H1 (cell line): ENCODE measurements at places on chromosomes 5 and 9. TPM values are rescaled to one million over a fixed set of nuclear protein-coding genes. Genes with fewer than 3 reads are reported as not detected.

The GARIN3 gene
- not detected in 2 replicates for total RNA-seq

The LMX1B gene
- total RNA-seq: 0.37 and 0.52 TPM in 2 replicates

The HMMR gene
- total RNA-seq: 70.6 and 77.3 TPM in 2 replicates

The GRIN1 gene
- 2.1 TPM in 2 replicates for total RNA-seq

The CKMT2 gene
- 1.2 and 2.4 TPM in 2 replicates for total RNA-seq

The CDH9 gene
- 0.54 and 0.73 TPM in 2 replicates for total RNA-seq

The PAEP gene
- not detected in 2 replicates for total RNA-seq

The TCF7 gene
- 6.8 and 8.5 TPM in 2 replicates for total RNA-seq

The FOXD4L5 gene
- total RNA-seq: 0.13 TPM in 1 of 2 replicates, not detected in the other

GRCh38 chr9:76311537-76311936 is 82.7 kb downstream of the RFK start:
- no peak overlapping the region for H3K27ac ChIP-seq
- DNase-seq: no peak
- H3K4me3 ChIP-seq: no peak overlapping the region
- no peaks in the 10 kb centered on the region for H3K27me3 ChIP-seq

DNA sequence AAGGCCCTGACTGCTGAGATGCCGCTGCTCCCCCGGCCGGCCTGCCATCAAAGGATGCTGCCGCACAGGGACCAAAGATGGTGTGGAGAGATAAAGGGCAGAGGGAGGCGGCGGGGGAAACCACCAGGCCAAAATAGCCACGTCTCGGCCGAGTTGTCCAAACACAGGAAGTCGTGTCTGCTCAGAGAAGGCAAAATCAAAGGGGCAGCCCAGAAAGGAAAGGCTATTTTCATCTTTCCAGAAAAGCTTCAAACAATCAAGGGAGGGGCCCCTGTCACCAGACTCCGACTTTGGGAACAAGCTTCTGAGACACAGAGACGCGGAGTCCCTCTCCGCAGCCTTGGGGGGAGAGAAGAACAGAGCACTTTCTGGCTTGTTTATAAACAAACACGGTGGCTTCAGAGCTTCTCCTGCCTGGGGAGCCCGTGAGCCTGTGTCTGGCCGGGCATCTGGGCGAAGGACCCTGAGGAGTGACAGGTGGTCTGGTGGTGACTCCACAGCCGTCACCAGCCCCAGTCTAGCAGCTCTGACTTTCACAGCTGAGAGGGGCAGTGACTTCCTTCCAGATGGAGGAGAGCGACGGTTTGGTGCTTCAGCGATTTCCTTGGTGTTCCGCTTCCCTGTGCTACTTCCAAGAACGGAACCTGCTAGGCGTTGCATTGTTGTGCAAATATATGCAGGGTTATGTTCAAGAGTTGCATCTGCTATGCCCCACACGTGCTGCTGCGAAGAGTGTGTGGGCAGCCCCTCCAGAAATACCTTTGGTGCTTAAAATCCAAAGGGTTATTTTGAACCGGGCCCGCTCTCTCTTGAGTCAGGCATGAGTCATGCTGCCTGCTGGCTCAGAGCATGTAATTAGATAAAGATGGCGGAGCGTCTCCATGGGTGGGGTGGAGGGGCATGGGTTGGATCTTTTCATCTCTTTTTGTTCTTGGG is 24.0 kb downstream of the ADAMTSL2 start:
- H3K4me3 ChIP-seq: no peak overlapping the region
- no peak overlapping the region for H3K27ac ChIP-seq
- DNase-seq: no peak
- peaks cover 12% of the 10 kb centered on the region for H3K4me1 ChIP-seq
- no peaks in the 10 kb centered on the region for H3K27me3 ChIP-seq

GRCh38 chr9:82164159-82164558 is 175.6 kb downstream of the SPATA31D1 start:
- no peaks in the 10 kb centered on the region for H3K36me3 ChIP-seq
- no peaks in the 10 kb centered on the region for H3K27me3 ChIP-seq
- DNase-seq: no peak

- H3K4me3 ChIP-seq: no peak overlapping the region
- H3K36me3 ChIP-seq: no peaks in the 10 kb centered on the region
These were observed 57.0 kb upstream of the NEURL1B start for GRCh38 chr5:172583931-172584511.

DNA sequence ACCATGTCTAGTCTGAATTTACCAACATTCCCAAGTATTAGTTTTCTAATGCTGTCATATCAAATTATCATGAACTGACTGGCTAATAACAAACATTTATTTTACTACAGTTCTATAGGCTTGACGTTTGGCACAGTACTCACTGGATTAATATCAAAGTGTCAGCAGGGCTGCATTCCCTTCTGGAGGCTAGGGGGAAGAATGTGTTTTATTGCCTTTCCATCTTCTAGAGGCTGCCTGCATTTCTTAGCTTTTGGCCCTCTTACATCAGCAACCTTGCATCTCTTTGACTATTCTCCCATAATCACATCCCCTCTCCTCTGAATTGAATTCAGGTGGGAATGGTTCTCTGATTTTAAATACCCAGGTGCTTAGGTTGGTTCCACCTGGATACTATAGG is 84.7 kb downstream of the EDIL3 start:
- H3K4me3 ChIP-seq: no peak overlapping the region
- H3K36me3 ChIP-seq: no peaks in the 10 kb centered on the region
- no peak for DNase-seq
- no peaks in the 10 kb centered on the region for H3K27me3 ChIP-seq
- no peaks in the 10 kb centered on the region for H3K4me1 ChIP-seq
- H3K27ac ChIP-seq: no peak overlapping the region

GRCh38 chr5:170375283-170375682 is 13.9 kb downstream of the KCNMB1 start:
- DNase-seq: no peak
- no peak overlapping the region for H3K4me3 ChIP-seq

DNA sequence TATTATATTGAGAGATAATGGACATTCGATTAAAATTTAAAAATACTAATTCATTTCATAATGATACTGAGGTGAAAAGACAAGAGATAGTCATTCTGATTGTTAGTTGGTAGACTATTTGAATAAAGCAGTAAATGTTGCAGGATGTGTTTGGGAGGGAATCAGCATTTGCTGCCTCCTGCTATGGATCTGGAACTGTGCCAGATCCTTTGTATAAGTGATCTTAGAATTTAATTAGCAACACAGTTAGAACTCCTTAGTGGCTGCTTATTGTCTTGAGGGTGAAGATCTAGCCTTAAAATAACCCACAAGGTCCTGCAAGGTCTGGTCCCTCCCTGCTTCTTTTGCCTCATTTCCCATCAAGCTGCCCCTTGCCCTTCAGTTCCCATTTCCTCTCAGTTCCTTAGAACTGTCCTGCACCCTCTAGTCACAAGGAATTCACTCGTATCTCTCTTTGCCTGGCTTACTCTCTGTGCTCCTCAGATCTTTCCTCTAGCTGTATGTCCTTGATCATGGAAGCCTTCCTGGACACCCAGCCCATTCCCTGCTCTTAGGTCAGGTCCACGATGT is 12.5 kb downstream of the LECT2 start:
- no peak overlapping the region for H3K4me3 ChIP-seq
- no peak overlapping the region for H3K27ac ChIP-seq
- H3K36me3 ChIP-seq: no peaks in the 10 kb centered on the region
- DNase-seq: no peak

DNA sequence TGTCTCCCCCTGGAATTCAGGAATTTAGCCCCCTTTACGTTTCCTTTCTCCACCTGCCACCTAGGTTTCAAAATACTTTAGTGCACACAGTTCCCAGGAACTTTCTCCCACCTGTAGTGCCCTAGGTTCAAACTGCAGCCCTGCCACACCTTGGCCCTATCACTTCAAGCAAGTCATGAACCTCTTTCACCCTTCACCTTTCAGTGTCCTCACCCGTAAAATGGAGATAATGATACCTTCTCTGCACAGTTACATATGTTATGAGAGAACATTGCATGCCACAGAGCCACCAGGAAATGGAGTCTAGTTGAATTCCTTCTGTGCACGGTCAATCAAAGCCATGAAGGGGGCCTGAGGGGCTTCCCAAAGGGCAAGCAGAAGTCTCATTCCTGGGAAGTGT is 9.8 kb upstream of the EEIG1 start:
- H3K27me3 ChIP-seq: no peaks in the 10 kb centered on the region
- DNase-seq: no peak
- no peaks in the 10 kb centered on the region for H3K4me1 ChIP-seq
- H3K27ac ChIP-seq: no peak overlapping the region
- no peaks in the 10 kb centered on the region for H3K36me3 ChIP-seq
- no peak overlapping the region for H3K4me3 ChIP-seq

DNA sequence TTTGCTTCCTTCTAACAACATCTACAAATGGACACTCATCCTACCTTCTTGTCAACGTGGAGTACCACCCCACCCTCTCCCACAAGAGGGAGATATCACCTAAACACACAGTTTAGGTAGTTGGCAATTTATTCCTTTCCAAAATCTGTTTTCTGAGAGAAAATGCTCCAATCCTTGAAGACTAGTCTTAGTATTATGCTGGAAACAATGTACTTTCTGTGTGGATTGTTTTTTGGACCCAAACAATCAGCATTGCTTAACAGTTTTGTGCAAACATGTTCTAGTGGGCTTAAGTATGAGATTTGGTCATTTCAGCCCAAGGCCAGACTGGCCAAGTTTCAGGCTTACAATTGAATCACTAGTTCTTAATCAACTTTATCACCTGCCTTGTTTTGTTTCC is 359.1 kb downstream of the ARHGEF28 start:
- H3K4me1 ChIP-seq: no peaks in the 10 kb centered on the region
- H3K27ac ChIP-seq: no peak overlapping the region
- no peaks in the 10 kb centered on the region; the same call in 1 of the 2 replicates for H3K27me3 ChIP-seq

GRCh38 chr5:368183-369084 is 46.9 kb downstream of the AHRR start:
- no peak overlapping the region for H3K4me3 ChIP-seq
- H3K27ac ChIP-seq: no peak overlapping the region
- no peaks in the 10 kb centered on the region for H3K36me3 ChIP-seq
- DNase-seq: peak; percentile 27
- 0 out of 2 replicates have a peak, but pooled peaks cover 1% of the 10 kb centered on the region for H3K27me3 ChIP-seq

GRCh38 chr5:73115399-73116051 is 4.8 kb upstream of the TMEM171 start:
- no peak overlapping the region for H3K4me3 ChIP-seq
- H3K27me3 ChIP-seq: peaks cover 22% of the 10 kb centered on the region
- H3K4me1 ChIP-seq: no peaks in the 10 kb centered on the region
- DNase-seq: no peak

DNA sequence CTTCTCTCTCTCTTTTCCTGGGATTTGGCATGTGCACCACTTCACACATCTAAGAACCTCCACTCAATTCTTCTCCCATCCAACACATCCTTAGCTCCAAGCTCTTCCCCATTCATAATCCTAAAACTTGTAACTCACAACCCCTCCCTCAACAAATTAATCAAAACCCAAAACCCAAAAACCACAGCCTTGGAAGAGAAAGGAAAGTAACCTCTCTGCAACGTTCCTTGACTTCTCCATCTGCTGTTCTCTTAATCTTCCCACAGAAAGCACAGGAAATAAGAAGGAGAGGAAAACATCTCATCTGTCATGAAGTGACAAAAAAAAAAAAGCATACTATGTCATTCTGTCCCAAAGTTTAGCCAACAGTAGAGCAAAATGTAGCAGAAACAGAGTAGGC is 66.2 kb downstream of the DRD1 start:
- H3K36me3 ChIP-seq: no peaks in the 10 kb centered on the region
- no peak overlapping the region for H3K27ac ChIP-seq
- no peak for DNase-seq
- no peaks in the 10 kb centered on the region for H3K27me3 ChIP-seq
- H3K4me1 ChIP-seq: no peaks in the 10 kb centered on the region

DNA sequence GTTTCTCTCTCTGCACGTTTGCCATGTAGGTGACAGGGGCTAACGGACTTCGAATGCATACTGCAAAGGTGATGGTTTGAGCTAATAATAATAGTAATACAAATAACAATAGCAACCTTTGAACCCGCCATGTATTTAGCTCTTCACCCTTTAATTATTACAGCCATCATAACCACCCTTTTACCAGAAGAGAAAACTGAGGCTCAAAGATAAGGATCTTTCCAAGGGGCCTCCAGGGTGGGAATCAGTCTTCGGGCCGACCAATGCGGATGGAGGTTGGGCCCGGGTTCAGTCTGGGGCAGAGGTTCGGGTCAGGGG is 494 bp downstream of the CDKN2AIPNL start:
- no peak for DNase-seq
- peaks cover 7% of the 10 kb centered on the region for H3K4me1 ChIP-seq
- H3K4me3 ChIP-seq: peak overlapping the region; percentile 75
- peaks cover 16% of the 10 kb centered on the region for H3K36me3 ChIP-seq

DNA sequence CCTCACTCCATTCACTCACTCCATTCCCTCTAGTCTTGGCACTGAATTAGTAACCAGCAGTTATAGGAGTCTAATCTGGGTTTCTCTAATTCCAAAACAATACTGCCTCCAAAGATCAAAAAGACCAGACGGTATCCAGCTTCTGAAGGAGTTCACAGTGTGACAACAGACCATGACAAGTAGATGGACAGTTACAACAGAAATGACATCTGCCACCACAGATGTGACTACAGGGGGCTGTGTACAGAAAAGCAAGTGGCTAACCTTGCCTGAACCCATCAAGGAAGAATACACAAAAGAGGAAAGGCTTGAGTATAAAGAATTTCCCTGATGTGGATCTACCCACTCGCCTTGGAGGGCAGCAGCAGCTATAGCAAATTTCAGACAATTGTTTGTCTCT is 112.4 kb downstream of the ACTL7B start:
- no peak overlapping the region for H3K4me3 ChIP-seq
- no peaks in the 10 kb centered on the region for H3K27me3 ChIP-seq
- H3K4me1 ChIP-seq: no peaks in the 10 kb centered on the region

DNA sequence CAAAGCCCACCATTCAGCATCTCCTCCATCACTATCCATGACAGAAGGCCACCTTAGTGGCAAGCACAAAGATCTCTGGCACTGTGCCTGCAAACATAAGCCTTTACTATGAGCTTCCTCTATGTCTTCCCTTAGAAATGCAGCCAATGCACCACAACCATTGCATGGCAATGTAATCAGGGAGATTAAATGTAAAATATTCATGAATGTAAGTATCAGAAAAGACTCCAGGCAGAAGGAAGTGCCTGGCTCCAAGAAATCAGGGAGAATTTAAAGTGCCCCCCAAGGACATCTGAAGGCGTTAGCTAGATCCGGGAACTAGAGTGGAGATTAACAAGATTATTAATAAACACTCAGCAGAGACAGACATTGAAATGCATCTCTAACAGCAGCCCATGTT is 32.5 kb upstream of the MYORG start:
- H3K4me1 ChIP-seq: no peaks in the 10 kb centered on the region
- H3K27ac ChIP-seq: no peak overlapping the region
- no peaks in the 10 kb centered on the region for H3K36me3 ChIP-seq
- DNase-seq: no peak
- no peak overlapping the region for H3K4me3 ChIP-seq
- H3K27me3 ChIP-seq: no peaks in the 10 kb centered on the region
